ENCODE measurements at places on chromosomes 11 and 22.

- DNase-seq: no peak
Observed at GRCh38 chr11:11572386-11572785, 49.4 kb downstream of the GALNT18 start.

DNA sequence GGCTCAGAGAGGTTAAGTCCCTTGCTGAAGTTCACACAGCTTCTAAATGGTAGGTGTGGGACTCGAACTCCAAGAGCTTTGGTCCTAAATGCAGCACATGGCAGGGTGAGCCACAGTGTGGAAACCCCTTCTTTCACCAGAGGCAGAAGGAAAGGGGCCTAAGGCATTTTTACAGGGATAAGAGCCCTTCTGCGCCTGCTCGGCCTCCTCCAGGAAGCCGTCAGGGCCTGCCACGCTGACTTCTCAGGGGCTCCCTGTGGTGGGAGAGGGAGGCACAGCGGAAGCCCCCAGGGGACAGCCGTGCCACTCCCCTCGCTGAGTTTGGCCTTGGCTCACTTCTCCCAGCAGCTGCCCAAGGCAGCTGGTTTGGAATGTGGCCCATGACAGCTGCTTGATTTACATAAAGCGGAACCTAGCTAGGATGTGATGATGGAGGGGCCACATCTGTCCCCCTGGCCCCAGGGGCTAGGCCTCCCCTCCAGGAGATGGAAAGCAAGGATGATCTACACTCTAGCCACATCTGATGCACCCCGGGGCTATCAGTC is 35.4 kb downstream of the CD82 start:
- DNase-seq: no peak

DNA sequence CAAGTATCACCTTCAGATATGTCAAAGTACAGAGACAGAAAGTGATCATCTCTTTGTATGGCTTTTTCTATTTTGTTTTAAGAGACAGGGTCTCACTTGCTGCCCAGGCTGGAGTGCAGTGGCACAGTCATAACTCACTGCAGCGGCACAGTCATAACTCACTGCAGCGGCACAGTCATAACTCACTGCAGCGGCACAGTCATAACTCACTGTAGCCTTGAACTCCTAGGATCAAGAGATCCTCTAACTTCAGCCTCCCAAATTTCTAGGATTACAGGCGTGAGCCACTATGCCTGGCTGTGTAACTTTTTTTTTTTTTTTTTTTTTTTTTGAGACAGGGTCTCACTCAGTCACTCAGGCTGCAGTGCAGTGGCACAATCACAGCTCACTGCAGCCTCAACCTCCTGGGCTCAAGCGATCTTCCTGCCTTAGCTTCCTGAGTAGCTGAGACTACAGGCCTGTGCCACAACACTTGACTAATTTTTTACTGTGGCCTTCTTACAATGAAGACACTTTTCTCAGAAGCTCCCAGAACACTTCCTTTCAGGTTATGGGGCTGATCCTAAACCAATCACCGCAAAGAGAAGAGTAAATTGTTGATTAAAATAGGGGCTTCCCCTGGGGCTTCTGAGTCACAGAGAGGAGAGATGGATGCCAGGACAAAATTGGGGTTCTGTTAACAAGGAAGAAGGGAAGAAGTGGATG is 9.0 kb upstream of the HIKESHI start:
- DNase-seq: peak; percentile 59

- no peak for DNase-seq
Observed at GRCh38 chr11:22349491-22349890, 11.3 kb downstream of the SLC17A6 start.

DNA sequence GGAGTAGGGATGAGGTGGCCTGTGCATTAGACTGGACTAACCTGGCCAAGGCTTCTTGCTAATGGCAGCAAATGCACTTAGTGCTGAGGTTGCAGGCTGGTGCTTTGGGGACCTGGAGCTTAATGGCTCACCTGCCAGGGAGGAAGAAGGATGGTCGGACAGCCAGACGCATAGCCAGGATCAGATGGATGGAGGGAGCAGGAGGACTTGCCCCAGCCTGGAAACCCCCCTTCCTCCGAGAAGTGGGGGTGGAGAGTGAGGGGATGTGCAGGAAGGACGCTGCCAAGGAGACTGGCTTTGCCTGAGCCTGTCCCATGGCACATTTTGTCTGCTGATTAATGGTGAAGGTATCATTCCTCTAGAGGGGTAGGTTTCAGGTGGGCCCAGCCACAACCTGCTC is 17.9 kb downstream of the IGLL1 start:
- no peak for DNase-seq

- peak; percentile 21 for DNase-seq
Observed at GRCh38 chr11:114762408-114762807, 84.1 kb downstream of the NXPE2 start.

DNA sequence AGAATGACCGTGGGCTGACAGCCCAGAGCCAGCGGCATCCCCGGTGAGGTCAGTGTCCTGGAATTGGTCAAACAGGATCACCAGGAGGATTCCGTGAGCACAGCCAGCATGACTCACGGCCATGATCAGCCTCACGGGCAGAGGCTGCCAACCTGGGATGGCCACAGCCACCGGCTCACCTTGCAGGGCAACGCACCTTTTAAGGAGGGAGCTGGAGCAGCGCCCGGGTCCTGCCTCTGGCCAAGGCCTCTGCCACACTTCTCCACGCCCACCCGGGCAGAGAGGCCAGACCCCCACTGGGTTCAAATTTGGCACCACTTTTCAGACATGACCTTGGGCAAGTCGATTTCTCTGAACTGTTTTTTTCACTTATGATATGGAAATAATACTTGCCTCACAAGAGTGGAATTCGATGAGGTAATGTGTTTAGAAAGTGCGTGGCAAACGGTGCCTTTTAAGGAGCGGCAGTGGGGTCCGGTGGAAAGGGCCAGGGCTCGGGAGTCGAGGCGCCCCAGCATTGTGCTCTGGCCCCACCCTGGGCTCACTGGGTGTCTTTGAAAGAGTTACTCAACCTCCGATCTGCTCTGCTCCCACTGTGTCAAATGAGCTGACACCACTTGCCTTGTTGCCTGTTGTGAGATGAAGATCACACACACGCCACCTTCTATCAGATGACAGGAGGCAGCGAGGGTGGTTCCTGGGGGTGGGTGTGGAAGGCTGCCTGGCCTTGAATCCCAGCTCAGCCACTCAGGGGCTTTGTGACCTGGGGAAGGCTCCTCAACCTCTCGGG is 16.0 kb downstream of the TXN2 start:
- no peak for DNase-seq

GRCh38 chr22:35548722-35549112 is 8.1 kb downstream of the RASD2 start:
- DNase-seq: no peak
